Neural progenitor cell (in vitro differentiated cells): ENCODE measurements at places on chromosomes 1 and 21. TPM values are rescaled to one million over a fixed set of nuclear protein-coding genes. Genes with fewer than 3 reads are reported as not detected.

Gene CFHR2
- total RNA-seq: not detected in 2 replicates

Gene LCE3E
- not detected in 2 replicates for total RNA-seq

Gene CD1B
- total RNA-seq: not detected in 2 replicates

Gene LCE1F
- total RNA-seq: not detected in 2 replicates

Gene TEDDM1
- not detected in 2 replicates for total RNA-seq

Gene FMO5
- 0.28 and 0.82 TPM in 2 replicates for total RNA-seq

Gene SPRR2A
- total RNA-seq: not detected in 2 replicates

Gene RHEX
- total RNA-seq: not detected in 2 replicates

Gene TMPRSS3
- not detected in 2 replicates for total RNA-seq

Gene B4GALT2
- total RNA-seq: 23.7 and 96.3 TPM in 2 replicates

Gene IFFO2
- 0.65 and 1.5 TPM in 2 replicates for total RNA-seq

Gene CFHR1
- total RNA-seq: not detected in 2 replicates

- no peak for DNase-seq
- H3K27ac ChIP-seq: no peak overlapping the region
- H3K36me3 ChIP-seq: no peaks in the 10 kb centered on the region
- H3K4me3 ChIP-seq: no peak overlapping the region
- H3K4me1 ChIP-seq: no peaks in the 10 kb centered on the region
Observed at GRCh38 chr1:165424454-165425216, 20.3 kb downstream of the RXRG start.

- no peak overlapping the region for H3K27ac ChIP-seq
- H3K27me3 ChIP-seq: no peaks in the 10 kb centered on the region
- peaks cover 7% of the 10 kb centered on the region for H3K4me1 ChIP-seq
- H3K36me3 ChIP-seq: no peaks in the 10 kb centered on the region
- DNase-seq: peak; percentile 32
Observed at GRCh38 chr1:26537951-26538352, 8.4 kb downstream of the RPS6KA1 start.

- H3K36me3 ChIP-seq: peaks cover under 1% of the 10 kb centered on the region
- peak; percentile 18 for DNase-seq
- no peaks in the 10 kb centered on the region for H3K27me3 ChIP-seq
- H3K27ac ChIP-seq: no peak overlapping the region
Observed at GRCh38 chr1:185314411-185314810, 2.6 kb downstream of the IVNS1ABP start.

- H3K27ac ChIP-seq: no peak overlapping the region
- H3K4me3 ChIP-seq: no peak overlapping the region
- peaks cover 62% of the 10 kb centered on the region for H3K27me3 ChIP-seq
- peaks cover 4% of the 10 kb centered on the region for H3K4me1 ChIP-seq
- H3K36me3 ChIP-seq: no peaks in the 10 kb centered on the region
Observed at GRCh38 chr1:206911064-206911663, 10.6 kb downstream of the FCMR start.

DNA sequence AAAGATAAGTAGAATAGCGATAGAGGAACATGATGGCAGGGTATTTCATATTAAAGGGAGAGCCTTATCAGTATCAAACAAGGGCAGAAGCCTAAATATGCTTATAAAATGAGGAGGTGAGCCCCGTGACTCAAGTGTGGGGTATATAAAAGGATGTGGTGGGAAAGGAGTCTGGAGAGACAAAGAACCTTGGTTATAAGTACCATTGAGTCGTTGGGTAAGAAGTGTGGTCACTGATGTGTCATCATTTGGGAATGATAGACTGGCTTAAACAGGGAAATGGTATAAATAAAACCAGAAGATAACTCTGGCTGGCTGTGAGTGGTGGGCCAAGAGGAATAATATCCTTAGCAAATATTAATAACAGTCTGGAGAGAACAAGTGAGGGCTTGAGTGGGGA is 10.9 kb upstream of the CD5L start:
- no peaks in the 10 kb centered on the region for H3K4me1 ChIP-seq
- H3K27me3 ChIP-seq: no peaks in the 10 kb centered on the region
- no peaks in the 10 kb centered on the region for H3K36me3 ChIP-seq
- no peak for DNase-seq
- no peak overlapping the region for H3K4me3 ChIP-seq

DNA sequence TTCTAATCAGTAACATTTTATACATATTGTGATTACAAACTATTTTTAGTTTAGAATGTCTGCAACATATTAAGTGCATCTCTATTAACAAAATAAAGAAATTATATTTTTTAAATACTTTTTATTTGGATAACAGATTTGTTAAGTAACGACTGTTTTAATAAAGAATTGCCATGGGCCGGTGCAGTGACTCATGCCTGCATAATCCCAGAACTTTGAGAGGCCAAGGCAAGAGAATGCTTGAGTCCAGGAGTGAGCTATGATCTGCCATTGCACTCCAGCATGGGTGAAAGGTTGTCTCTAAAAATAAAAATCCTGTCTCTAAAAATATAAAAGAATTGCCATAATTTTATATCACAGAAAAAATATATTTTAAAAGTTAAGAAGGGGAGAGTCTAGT is 4.1 kb downstream of the LRRIQ3 start:
- H3K4me1 ChIP-seq: no peaks in the 10 kb centered on the region
- no peak for DNase-seq
- H3K36me3 ChIP-seq: no peaks in the 10 kb centered on the region
- H3K27ac ChIP-seq: no peak overlapping the region

- no peak for DNase-seq
- no peak overlapping the region for H3K4me3 ChIP-seq
- no peaks in the 10 kb centered on the region for H3K4me1 ChIP-seq
Observed at GRCh38 chr1:26239936-26240335, 5.9 kb downstream of the CEP85 start.

DNA sequence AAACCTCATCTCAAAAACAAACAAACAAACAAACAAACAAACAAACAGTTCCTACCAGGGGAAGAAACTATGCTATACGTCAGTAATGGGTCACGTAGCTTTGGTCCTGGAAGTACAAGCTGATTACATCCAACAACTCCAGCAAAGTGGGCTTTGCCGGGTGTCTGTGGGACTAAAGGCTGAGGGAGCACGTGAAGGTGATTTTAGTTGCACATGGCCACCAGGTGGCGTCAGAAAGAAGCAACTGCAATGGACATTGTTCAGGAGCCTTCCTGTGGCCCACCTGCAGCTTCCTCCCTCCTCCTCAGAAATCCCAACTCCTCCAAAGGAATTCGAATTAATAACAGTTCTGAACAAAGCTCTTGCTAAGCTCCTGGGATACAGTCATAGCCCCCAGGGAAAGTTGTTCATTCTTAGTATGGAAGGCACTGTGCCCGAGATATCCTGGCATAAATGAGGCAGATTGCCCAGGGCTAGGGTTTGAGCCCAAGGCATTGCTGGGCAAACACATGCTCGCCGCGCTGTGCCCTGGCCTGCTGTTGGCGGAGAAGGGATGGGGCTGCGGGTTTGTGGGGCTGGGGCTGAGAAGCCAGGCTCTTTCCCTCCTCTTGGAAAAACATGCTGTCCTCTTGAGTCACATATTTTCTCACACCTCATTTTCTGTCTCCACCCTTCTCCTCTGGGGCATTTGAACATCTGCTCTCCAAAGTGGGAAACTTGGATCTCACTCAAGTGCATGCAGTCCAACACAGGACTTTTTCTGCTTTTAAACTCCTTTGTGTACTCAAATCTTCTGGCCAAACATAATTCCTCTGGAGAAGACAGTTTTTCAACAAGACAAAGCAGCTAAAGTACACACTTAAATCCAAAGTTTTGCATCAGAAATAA is 28.6 kb downstream of the AKNAD1 start:
- no peak overlapping the region for H3K4me3 ChIP-seq
- no peaks in the 10 kb centered on the region for H3K4me1 ChIP-seq
- no peak overlapping the region for H3K27ac ChIP-seq
- no peaks in the 10 kb centered on the region for H3K36me3 ChIP-seq

DNA sequence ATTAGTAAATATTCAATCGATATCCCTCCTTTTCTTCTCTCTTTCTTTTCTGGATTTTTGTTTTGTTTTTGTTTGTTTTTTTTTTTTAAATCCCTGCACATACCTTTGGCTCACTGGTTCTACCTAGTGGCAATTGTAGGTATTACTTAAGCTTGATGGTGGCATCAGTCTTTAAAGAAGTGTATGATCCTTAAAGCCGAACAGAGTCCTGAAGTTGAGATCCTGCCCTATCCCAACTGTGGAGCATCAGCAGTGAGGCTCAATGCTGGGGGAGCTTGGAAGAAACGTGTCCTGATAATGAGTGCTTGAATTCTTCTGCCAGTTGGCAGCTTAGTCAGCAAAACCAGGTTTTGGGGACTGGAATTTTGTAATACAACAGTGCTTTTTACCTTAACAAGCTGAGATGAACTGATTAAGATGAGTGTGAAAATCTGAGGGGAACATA is 60.8 kb downstream of the FASLG start:
- no peak overlapping the region for H3K27ac ChIP-seq
- no peaks in the 10 kb centered on the region for H3K36me3 ChIP-seq
- peaks cover 20% of the 10 kb centered on the region for H3K4me1 ChIP-seq
- DNase-seq: peak; percentile 64
- no peaks in the 10 kb centered on the region for H3K27me3 ChIP-seq
- H3K4me3 ChIP-seq: no peak overlapping the region

DNA sequence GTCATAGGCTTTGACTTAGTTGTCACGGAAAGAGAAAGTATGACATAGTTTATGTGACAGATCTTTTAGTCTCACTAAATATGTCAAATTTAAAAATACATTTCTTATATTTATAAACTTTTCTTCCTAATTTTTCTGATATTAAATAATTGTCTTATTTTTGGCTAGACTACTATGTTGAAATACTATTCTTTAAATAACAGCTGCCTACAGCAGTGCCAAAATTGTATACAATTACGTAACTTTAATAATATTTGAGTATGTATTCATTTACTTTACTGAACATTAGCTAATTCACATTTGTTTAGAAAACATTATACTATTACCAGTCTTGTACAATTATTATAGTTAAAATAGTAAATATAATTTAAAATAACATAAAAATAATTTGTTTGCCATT is 137.4 kb downstream of the ADGRL4 start:
- H3K27me3 ChIP-seq: no peaks in the 10 kb centered on the region
- no peak overlapping the region for H3K4me3 ChIP-seq
- no peak overlapping the region for H3K27ac ChIP-seq
- no peak for DNase-seq
- no peaks in the 10 kb centered on the region for H3K4me1 ChIP-seq
- no peaks in the 10 kb centered on the region for H3K36me3 ChIP-seq

DNA sequence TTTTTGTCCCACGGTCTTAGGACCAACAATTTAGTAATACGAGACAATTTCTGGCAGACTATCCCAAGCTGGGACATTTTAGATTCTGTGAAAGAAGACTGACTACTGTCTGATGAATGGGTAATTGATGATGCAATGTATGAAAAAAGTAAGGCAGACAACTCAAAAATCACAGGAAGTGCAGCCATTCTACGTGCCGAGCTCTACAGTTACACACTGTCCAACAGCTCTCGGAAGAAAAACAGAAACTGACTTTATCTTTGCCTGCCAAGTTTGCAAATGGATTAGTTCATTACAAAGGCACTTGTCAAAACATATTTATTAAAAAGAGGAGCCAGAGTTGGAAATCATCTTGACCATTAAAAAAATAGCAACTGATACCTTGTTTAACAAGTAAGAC is 31.3 kb downstream of the ZBTB8B start:
- H3K27me3 ChIP-seq: no peaks in the 10 kb centered on the region
- H3K4me3 ChIP-seq: no peak overlapping the region
- H3K4me1 ChIP-seq: peaks cover 3% of the 10 kb centered on the region
- H3K36me3 ChIP-seq: no peaks in the 10 kb centered on the region
- H3K27ac ChIP-seq: no peak overlapping the region

DNA sequence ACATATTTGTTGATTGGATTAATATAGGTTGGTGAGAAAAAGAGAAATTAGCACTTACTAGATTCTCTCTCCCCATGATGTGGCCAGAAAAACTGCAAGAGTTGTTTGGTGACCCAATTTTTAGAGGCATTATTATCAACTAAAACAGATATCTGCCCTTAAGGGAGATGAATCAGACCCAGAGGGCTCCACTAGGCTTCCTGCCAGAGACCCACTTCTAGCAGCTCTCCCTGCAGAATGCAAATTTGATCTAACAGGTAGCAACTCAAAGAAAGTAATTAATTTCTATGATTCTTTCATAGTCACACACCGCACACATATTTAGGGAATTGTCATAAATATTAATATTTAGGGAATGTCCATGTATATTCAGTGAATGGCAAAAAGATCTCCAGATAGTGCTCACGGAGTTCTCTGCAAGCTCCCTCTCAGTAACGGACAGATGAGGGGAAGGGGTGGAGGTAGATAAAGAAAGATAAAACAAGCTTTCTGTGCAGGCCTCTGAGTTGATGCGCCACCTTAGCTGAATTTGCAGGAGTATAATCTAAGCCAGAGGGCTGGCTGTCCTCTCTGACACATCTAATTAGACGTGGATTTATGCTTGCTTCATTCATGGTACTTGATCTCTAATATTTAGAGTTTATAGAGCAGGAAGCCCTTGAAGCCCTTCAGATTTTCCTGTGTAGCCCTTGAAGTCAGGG is 84.1 kb upstream of the CCDC190 start:
- peaks cover 5% of the 10 kb centered on the region for H3K4me1 ChIP-seq
- no peak overlapping the region for H3K27ac ChIP-seq
- no peaks in the 10 kb centered on the region for H3K27me3 ChIP-seq
- no peak overlapping the region for H3K4me3 ChIP-seq
- DNase-seq: no peak

- H3K27ac ChIP-seq: no peak overlapping the region
- no peaks in the 10 kb centered on the region for H3K36me3 ChIP-seq
- DNase-seq: no peak
Observed at GRCh38 chr21:38993561-38993960, 187.8 kb downstream of the ETS2 start.

DNA sequence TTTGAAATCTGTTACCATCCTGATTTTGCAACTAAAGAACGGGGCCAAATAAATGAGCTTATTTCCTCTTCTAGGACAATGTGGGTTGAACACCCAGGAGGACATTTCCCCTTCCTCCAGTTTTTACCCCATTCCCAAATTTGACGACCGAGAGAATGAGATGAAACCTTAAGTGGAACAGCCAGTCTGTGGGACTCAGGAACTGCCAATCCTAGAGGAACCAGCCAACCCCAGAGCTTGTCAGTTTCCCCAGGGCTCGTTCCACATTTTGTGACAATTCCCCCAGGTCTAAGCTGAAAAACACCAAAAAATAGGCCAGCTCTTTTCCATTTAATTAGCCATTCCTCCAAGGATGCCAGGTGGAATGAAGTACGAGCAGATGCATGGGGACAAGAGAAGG is 21.3 kb upstream of the MAPKAPK2 start:
- no peak overlapping the region for H3K27ac ChIP-seq
- peaks cover 8% of the 10 kb centered on the region for H3K4me1 ChIP-seq
- peak overlapping the region; percentile 41 for H3K4me3 ChIP-seq
- DNase-seq: no peak
- no peaks in the 10 kb centered on the region for H3K36me3 ChIP-seq
- H3K27me3 ChIP-seq: peaks cover 25% of the 10 kb centered on the region

GRCh38 chr1:150760013-150760412 is 5.6 kb downstream of the CTSS start:
- no peaks in the 10 kb centered on the region for H3K36me3 ChIP-seq
- no peaks in the 10 kb centered on the region for H3K27me3 ChIP-seq
- H3K27ac ChIP-seq: no peak overlapping the region
- DNase-seq: no peak
- H3K4me1 ChIP-seq: no peaks in the 10 kb centered on the region
